ENCODE measurements at places on chromosomes 1 and 21.

DNA sequence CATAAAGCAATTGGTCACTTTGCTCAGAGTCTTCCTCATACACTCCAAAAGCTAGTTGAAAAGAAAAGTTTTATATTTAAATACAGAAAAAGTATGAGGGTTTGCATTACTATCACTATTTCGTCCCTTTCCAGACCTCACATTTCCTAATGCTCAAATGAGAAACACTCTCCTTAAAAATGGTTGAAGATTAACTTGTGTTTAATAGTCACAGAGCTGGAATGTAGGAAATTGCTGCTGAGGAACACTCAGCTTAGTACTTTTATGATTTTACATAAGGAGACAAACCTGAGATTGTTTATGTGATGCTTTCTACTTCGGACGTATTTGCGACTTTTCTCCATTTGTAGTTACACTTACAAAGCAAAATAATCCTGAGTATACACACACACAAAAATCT is 39.8 kb downstream of the MYSM1 start:
- DNase-seq, result no peak

DNA sequence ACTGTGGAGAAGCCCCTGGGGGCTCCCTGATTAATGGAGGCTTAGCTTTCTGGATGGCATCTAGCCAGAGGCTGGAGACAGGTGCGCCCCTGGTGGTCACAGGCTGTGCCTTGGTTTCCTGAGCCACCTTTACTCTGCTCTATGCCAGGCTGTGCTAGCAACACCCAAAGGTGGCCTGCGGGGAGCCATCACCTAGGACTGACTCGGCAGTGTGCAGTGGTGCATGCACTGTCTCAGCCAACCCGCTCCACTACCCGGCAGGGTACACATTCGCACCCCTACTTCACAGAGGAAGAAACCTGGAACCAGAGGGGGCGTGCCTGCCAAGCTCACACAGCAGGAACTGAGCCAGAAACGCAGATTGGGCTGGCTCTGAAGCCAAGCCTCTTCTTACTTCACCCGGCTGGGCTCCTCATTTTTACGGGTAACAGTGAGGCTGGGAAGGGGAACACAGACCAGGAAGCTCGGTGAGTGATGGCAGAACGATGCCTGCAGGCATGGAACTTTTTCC is 24.8 kb downstream of the PCSK9 start:
- DNase-seq, result no peak

- DNase-seq, result no peak
These were observed 8.9 kb upstream of the MUTYH start for GRCh38 chr1:45348966-45349677.

GRCh38 chr1:17909634-17910033 is 154.5 kb downstream of the ACTL8 start:
- DNase-seq, result no peak
